ENCODE measurements at places on chromosomes 12 and 14. TPM values are rescaled to one million over a fixed set of nuclear protein-coding genes. Genes with fewer than 3 reads are reported as not detected.

TXNDC16 gene
- 0.42 TPM for polyA plus RNA-seq

CRIP2 gene
- polyA plus RNA-seq, result 28.5 TPM

CRACR2A gene
- 0.35 TPM for polyA plus RNA-seq

KRT82 gene
- polyA plus RNA-seq, result not detected

E2F7 gene
- 0.03 TPM for polyA plus RNA-seq

PRKAG1 gene
- polyA plus RNA-seq, result 67.5 TPM

ANO4 gene
- not detected for polyA plus RNA-seq

DNA sequence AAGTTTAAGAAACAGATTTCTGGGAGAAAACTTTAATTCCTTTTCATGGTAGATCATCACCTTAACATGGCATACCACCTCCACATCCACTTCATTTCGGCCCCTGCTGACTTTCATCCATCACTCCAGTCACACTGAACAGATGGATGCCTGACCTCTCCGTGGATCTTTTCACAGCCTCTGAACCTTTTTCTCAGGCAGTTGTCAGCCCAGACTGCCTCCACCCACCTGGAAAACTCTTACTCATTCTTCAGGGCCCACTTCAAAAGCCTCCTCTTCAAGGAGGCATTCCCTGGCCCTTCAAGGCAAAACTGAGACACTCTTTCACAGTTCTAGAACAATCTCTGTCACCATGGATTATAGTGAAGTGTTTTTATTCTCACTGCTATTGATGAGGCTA is 52.9 kb downstream of the GXYLT1 start:
- no peak for DNase-seq

- DNase-seq, result peak; percentile 35
Measured at GRCh38 chr12:130281153-130281799, 56.4 kb upstream of the PIWIL1 start.

- DNase-seq, result no peak
Measured at GRCh38 chr14:60684203-60684602, 34.9 kb upstream of the SIX1 start.

DNA sequence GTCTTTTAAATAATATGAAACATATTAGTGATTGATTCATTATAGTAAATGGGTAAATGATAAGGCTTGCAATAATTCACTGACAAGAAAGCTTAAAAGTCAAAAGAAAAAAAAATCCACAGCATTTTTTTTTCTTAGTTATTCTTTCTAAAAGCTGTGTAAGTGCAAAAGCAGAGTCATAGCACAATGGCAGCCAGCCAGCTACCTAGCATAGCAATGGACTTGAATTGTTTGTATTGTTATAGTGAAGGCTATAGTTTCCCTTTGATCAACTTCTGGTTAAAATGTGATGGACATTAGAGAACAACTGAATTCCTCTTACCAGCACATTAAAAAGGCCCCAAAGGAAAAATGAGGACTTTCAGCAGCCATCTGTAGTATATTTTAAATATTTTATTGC is 232.1 kb downstream of the NAV3 start:
- no peak for DNase-seq

- DNase-seq, result no peak
Measured at GRCh38 chr14:22558221-22558913, 30.7 kb downstream of the DAD1 start.

DNA sequence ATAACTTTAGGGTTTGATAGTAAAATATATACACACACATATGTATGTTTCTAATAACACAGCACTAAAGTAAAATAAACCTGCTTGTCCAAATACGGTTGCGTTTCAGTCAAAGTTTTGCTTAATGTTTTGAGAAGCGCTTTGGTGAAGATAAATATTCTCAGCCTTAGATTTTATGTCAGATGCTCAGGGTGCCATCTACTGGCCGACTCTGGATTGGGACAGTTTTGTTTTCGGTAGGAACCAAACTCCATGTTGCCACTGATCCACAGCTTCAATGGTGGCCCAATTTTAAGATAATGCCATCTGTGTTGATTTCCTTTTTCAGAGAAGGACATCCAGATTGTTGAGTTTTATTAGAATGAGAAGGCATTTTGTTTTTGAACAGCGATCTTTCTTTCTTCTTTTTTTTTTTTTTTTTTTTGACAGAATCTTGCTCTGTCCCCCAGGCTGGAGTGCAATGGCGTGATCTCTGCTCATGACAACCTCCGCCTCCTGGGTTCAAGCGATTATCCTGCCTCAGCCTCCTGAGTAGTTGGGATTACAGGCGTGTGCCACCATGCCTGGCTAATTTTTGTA is 43.1 kb downstream of the LLPH start:
- DNase-seq, result peak; percentile 39

DNA sequence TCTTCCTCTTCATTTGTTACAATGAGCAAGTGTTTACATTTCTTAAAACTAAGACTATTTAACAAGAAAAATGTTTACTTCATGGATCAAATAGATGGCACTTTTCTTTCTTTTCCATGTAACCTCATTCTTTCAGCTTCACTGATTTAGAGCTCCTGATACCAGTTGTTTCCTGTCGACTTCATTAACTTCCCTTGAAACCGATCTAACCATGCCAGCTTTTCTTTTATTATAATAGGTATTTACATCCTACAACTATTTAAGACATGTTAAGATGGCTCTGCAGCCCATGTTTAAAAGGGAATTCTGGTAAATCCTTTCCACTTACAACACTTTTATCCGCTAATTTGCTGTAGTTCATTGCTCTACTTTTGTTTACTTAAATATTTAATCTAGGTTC is 107.3 kb upstream of the DCN start:
- no peak for DNase-seq

DNA sequence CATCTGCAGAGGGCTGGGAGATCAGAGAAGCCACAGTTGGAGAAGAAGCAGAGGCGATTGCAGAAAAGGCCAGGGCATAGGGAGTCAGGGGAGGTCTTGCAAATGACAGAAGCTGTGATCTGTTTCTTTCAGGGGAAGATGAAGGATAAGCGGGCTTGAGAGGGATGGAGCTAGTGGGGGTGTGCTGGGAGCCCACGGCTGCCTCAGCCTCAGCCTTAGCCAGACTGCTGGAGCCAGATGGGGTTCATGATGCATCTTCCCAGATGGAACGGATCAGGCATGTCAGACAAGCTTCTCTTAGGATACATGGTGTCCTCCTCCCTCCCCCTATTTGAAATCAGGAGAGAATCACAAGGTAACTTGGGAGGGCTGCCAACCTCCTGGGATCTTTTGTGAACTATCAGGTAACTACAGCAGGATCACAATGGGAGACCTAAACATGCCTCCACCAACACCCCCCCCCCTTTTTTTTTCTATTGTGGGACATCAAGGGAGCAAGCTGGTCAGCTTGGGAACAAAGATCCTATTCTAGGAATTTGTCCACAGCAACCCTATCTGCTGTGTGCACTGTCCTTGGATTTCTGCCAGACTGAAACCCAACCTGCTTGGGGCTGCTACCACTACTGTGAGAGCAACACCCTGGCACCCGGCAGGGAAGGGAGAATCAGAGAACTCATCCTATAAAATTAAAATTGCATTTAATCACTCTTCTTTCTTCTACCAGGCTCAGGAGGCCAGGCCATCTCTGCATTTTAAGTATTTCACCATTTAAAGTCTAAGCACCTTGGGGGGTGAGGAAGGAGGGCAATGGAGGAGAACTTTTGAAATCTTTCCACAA is 10.7 kb upstream of the ATP2A2 start:
- peak; percentile 86 for DNase-seq

- DNase-seq, result no peak
Measured at GRCh38 chr14:99792210-99792535, 1.0 kb upstream of the EML1 start.

DNA sequence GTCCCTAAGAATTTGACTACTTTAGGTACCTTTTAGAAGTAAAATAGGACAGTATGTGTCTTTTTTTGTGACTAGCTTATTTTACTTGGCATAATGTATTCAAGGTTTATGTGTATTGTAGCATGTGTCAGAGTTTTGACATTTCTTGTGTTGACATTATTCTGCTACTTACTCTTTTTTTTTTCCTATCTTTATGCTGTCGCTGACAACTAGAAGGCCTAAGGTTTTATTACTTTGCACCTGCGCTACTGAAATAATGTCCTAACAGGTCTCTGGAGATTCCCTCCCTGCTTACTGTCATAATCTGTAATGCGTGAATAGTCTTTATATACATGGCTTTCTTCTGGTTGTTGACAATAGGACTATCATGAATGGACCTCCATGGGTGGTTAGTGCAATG is 43.0 kb downstream of the PDE3A start:
- DNase-seq, result no peak

DNA sequence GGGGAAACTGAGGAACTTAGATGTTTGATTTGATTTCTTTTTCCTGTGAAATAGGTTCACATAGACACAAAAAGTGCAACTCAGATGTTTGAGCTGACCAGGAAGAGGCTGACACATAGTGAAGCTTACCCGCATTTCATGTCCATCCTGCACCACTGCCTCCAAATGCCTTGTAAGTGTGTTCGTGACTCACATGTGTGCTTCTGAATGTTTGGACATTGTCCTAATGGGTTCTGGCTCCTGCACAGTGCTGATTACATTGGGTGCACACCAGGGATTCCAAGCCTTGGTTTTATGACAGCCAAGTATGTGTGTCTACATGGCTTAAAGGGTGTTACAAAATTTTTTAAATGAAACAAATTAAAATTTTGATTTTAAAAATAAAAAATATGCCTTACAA is 137.4 kb downstream of the DAAM1 start:
- DNase-seq, result no peak

DNA sequence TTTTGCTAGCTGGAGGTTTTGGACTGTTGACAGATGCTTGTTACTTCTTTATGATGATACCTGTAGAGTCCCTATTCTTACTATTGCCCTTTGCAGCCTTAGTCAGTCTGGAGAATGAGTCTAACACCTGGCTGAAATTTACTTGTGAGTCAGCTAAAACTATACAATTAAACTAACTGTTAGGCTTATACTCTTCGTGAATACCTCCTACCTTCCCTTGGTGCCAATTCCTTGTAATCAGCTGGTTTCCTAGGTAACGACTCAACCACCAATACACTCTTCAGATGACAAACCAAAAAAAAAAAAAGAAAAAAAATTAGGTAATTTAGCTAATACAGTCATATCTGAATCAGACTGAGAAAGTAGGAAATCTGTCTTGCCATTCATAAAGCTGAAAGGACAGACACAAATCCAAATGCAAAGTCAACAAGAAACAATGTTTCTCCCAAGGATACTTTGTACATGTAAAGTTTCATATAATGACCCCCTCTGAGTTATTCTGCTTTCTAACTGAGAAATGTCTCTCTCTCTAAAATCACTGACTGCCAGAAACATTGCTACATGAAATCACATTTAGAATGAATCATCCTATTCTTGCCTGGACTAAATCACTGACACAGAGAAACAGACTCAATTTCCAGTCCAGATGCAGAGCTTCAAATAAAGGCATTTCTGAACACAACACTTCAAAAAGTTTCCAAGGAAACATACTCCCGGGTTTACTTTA is 56.5 kb upstream of the CDKL1 start:
- DNase-seq, result no peak

GRCh38 chr14:83863042-83863774 is 1666.7 kb upstream of the FLRT2 start:
- no peak for DNase-seq

GRCh38 chr12:108843187-108843586 is 14.2 kb downstream of the SSH1 start:
- DNase-seq, result no peak

DNA sequence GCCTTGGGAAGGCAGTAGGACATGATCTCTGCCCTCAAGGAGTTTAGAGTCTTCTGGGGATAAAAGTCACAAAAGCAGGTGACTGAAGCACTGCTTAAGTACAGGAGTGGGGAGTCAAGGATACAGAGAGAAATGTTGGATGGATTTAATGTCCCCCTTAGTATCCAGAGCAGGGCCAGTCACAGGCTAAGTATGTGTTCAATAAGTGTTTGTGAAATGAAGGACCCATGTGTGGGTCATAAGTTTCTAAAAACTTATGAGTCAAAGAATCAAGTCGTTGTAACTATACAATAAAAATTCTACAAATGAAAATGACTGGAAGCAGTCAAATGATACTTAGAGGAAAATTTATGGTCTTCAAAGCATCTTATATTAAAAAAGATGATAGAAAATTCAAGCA is 25.1 kb downstream of the KRT80 start:
- DNase-seq, result no peak

Measured in psoas muscle (tissue), 8 donors.